ENCODE measurements at places on chromosomes 13 and 19. TPM values are rescaled to one million over a fixed set of nuclear protein-coding genes. Genes with fewer than 3 reads are reported as not detected.

KL gene
- total RNA-seq: 1.1 TPM

CDX2 gene
- not detected for total RNA-seq

MYPOP gene
- 2.3 TPM for total RNA-seq

ZNF728 gene
- 1.7 TPM for total RNA-seq

CNN1 gene
- 20.4 TPM for total RNA-seq

NOVA2 gene
- total RNA-seq: 0.44 TPM

ATP8B3 gene
- total RNA-seq: 0.57 TPM

INSR gene
- total RNA-seq: 11.4 TPM

URAD gene
- not detected for total RNA-seq

FAM216B gene
- not detected for total RNA-seq

WDR87 gene
- total RNA-seq: not detected

THSD1 gene
- 7.3 TPM for total RNA-seq

CYP4F8 gene
- not detected for total RNA-seq

ZNF471 gene
- total RNA-seq: 2.1 TPM

FUZ gene
- 4.7 TPM for total RNA-seq

ZNF229 gene
- total RNA-seq: 2.4 TPM

ZSCAN5B gene
- not detected for total RNA-seq

GNA15 gene
- 72.7 TPM for total RNA-seq

SIGLEC6 gene
- not detected for total RNA-seq

C19orf85 gene
- total RNA-seq: not detected

NXNL1 gene
- total RNA-seq: not detected

ZNF835 gene
- 0.18 TPM for total RNA-seq

DENND1C gene
- 0.88 TPM for total RNA-seq

ADGRE3 gene
- total RNA-seq: 0.29 TPM

RAX2 gene
- total RNA-seq: not detected

PLK5 gene
- not detected for total RNA-seq

LAIR1 gene
- 11.4 TPM for total RNA-seq

PBX4 gene
- 1.8 TPM for total RNA-seq

Measured in esophagus squamous epithelium (tissue), 5 donors.